HS-5 (cell line): ENCODE measurements at places on chromosomes 5 and 9.

- DNase-seq, result peak; percentile 34
Observed at GRCh38 chr9:116420993-116421538, 266.0 kb upstream of the TRIM32 start.

- no peak for DNase-seq
Observed at GRCh38 chr5:172713113-172713808, 57.7 kb downstream of the DUSP1 start.

DNA sequence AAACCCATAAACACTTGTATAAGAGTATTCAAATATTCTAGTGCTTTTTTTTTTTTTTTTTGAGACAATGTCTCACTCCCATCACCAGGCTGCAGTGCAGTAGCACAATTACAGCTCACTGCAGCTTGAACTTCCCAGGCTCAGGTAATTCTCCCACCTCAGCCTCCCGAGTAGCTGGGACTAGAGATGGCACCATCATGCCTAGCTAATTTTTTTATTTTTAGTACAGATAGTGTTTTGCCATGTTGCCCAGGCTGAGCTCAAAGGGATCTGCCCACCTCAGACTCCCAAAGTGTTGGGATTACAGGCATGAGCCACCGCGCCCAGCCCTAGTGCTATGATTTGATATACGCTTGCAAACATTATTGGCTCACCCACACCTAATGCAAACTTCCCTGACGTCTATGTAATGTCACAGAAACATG lies 11.8 kb downstream of the IL6ST start:
- DNase-seq, result no peak

GRCh38 chr5:177169271-177169670 lies 35.7 kb downstream of the NSD1 start:
- no peak for DNase-seq

- no peak for DNase-seq
Observed at GRCh38 chr9:130970855-130971254, 31.8 kb upstream of the FIBCD1 start.

DNA sequence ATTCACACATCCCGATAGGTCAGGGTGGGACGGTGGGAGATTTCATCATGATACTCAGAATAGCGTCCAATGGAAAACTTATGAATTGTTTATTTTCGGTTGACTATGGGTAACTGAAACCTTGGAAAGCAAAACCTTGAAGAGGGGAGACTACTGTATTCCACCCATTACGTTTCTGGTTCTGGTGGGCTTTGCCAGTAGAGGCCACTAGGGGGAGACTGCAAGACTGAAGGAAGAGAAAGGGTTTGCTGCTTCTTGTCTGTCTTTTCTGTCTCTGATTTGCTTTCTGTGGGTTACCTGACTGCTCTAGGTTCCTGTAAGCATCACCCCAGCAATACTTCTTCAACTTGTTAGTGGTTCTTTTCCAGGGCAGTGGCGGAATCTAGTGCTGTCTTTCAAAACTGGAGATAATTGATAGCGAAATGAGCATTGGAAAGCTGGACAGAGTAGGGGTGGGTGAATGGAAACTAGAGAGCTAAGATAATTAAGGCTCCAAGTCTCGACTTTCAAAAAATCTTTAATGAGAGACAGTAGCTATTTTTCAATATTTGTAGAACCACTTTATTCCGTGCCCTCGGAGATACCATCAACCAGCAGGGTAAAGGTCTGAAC lies 27.0 kb downstream of the GRIN3A start:
- no peak for DNase-seq

DNA sequence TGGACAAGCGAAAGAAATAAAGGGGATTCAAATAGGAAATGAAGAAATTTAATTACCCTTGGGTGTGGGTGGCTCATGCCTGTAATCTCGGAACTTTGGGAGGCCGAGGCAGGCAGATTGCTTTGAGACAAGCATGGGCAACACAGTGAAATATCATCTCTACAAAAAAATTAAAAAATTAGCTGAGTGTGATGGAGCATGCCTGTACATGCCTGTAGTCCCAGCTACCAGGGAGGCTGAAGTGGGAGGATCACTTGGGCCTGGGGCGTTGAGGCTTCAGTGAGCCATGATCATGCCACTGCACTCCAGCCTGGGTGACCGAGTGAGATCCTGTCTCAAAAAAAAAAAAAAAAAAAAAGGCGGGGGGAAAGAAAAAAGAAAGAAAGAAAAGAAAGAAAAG lies 4.0 kb upstream of the RCL1 start:
- DNase-seq, result no peak

DNA sequence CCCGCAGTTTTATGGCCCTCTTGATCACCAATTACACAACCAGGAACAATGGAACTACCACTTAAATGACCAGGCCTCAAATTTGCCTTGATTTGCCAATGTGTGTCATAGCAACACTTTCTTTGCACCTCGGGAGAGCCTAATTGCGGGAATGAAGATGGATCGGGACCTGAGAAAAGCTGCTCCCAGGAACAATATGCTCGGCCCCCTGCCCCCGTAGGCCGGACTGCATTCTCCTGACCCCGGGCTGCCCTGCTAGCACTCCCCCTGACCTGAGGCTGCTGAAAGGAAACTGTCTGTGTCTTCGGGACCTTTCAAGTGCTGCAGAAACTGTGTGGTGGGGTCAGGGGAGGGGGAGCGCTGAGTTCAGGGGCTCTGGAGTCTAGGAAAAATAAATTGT lies 294.3 kb upstream of the IRX1 start:
- no peak for DNase-seq

GRCh38 chr5:54728588-54728915 lies 211.0 kb downstream of the SNX18 start:
- DNase-seq, result no peak

DNA sequence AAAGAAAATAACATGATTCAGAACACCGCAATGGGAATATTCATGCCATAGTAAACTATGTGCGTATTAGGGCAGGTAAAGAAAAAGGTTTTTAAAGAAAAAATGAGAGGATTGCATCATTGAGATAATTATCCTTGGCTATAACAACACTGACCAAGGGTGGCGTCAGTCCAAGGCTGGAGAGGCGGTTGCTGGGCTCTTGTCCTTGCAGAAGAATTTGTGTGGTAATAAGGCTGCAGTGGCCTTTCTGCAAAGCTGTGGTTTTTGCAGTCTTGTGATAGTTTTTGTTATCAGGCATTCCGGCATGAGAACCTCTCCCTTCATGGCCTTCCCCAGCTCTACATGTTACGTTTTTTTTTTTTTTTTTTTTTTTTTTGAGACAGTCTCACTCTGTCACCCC lies 14.0 kb downstream of the BOD1 start:
- no peak for DNase-seq

DNA sequence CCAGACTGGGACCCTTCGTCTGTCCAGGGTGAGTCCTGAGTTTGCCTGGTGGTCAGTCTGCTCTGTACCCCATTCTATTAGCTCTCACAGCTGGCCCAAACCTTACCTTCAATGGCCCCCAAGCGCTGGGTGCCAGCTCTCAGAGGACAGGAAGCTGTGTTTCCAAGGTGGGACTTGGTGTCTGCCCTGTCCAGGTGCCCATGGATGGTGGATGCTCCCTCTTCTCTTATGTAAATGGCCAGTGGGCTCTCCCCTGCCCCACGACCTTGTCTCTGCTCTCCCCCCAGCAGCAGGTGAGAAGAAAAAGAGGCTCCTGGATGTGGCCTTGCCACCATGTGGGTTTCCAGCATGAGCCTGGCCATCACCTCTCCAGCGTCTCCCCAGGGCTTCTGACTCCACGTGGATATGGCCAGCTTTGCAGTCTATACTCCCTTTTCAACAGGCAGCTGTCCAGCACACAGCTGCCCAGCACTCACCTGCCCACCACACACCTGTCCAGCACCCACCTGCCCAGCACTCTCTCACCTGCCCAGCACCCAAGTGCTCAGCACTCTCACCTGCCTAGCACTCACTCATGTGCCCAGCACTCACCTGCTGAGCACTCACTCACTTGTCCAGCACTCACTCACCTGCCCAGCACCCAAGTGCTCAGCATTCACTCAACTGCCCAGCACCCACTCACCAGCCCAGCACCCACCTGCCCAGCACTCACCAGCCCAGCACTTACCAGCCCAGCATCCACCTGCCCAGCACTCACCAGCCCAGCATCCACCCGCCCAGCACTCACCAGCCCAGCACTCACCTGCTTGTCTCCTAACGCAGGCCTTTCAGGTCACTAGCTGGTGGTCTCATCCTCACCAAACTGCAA lies 136.2 kb upstream of the IRX2 start:
- DNase-seq, result no peak

GRCh38 chr5:83608122-83608521 lies 112.5 kb downstream of the HAPLN1 start:
- no peak for DNase-seq

- no peak for DNase-seq
Observed at GRCh38 chr5:172146748-172147092, 41.3 kb downstream of the STK10 start.

DNA sequence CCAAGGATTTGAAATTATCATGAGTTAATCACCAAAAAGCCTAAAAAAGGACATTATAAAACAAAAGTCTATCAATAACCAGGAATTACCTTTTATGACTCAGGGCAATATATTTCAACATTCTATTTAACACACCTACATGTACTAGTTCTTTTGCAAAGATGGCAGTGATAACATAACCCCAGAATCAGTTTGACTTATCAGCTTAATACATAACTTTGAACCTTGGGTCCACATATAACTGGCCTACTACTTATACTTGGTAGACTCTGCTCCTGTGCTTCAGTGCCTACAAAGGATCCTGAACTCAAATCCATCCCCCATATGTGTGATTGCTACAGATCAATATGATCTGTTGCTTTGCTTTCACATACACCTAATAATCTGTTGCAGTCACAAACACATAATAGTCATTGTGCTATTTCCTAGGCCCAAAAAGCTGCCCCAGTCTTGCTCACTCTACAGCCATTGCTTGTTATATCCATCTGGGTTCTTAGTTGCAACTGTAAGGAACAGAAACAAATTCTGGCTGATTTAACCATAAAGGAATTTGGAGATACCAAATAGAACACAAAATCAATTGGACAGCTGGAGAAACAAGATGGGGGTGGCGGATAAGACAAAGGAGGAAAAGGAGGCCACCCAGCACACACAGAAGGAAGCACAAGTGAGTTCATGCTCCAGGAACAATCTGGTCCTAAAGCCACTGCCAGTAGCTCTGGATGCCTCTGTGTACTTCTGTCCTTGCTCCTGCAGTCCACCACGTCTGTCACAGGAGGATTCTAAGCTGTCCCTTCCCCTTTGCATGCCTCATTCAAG lies 25.5 kb downstream of the DEPDC1B start:
- DNase-seq, result no peak

- DNase-seq, result peak; percentile 53
Observed at GRCh38 chr9:114282926-114283325, 40.0 kb upstream of the ORM1 start.

DNA sequence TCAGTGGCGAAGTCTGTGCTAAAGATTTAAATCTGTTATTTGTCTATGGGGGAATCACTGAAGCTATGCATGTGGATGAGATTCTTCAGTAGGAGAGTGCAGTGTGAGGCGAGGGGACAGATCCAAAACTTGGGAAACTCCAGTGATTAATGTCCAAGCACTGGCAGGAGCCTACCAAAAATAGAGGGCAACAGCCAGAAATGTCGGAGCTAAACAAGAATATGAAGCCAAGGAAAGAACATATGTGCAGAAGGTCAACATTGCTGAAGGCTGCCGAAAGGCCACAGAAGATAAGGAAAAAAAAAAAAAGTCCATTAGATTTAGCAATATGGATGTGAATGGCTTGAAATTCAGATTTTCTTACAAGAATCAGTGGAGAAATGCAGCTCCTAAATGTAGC lies 61.8 kb downstream of the C6 start:
- no peak for DNase-seq
